ENCODE measurements at places on chromosomes 1 and 21. TPM values are rescaled to one million over a fixed set of nuclear protein-coding genes. Genes with fewer than 3 reads are reported as not detected.

DNA sequence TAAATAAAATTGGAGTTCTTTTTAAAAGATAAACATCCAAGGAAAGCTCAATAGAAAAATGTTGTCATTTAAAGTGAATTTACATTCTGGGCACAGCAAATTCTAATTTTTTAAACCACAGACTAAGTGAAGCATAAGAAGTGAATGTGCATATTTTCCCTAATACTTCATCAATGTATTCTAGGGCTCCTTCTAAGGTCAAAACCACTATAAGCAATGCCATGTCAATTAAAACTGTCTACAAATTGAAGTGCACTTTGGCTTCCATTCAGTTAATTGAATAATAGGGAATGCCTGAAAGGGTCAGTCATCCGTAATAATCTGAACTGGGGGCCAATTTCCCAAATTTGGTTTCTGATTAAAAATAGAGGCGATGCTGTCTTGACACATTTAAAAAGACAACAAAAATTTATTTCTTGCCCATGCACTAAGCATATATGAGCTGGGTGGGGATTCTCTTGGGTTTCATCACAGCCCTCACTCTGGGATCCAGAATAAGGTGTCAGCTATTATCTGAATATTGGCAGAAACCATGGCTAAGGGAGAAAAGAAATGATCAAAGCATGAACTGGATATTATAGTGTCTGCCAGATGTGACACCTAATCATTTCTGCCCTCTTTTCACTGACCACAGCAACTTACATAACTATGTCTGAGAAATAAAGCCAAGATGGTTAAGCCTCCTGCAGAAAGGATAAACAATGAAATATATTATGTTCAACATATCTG, 660.6 kb upstream of the B3GALT2 start:
- no peaks in the 10 kb centered on the region for H3K4me1 ChIP-seq
- no peak overlapping the region for H3K4me3 ChIP-seq
- no peaks in the 10 kb centered on the region for H3K27me3 ChIP-seq
- no peak overlapping the region for H3K27ac ChIP-seq
- H3K36me3 ChIP-seq = no peaks in the 10 kb centered on the region

Gene CLCA2
- total RNA-seq = not detected

DNA sequence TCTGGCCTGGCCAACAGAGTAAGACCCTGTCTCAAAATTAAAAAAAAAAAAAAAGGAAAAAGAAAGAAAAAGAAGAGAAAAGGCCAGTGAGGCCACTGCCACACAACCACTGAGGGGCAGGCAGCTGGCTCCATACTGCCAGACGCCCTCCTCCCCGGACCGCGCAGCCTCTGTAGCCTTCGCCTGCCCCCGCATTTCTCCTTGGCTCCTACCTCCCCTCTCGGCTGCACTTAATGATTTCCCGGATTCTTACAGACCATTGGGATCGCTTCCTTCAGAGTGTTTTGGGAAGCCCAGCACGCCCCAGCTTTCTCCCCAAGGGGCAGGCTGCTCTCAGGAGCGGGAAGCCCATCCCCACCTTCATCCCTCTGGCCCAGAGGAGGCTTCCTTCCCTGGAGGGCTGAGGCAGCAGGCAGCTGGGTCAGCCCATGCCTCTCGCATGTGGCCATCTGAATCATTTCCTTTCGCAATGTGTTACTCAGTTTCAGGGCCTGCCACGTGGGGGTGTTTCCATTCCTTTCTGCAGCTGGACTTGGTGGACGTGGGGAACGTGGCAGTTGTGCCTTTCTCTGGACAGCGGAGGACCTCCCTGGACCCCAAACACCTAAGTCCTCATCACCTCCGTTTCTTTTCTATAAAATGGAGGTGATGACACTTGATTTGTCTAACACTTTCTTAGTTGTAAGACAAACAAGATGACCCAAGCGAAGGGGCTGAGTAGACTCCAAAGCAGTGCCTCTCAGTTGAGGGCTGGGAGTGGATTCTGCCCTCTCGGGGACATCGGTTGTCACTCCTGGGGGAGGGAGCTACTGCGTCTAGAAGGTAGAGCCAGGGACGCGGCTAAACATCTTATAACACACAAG, 2.3 kb downstream of the SLC2A5 start:
- no peaks in the 10 kb centered on the region for H3K36me3 ChIP-seq
- DNase-seq = no peak
- H3K27me3 ChIP-seq = no peaks in the 10 kb centered on the region

- no peak overlapping the region for H3K27ac ChIP-seq
- DNase-seq = no peak
- no peaks in the 10 kb centered on the region for H3K27me3 ChIP-seq
- H3K36me3 ChIP-seq = no peaks in the 10 kb centered on the region
These were observed 30.1 kb downstream of the B3GALT2 start for GRCh38 chr1:193156117-193156821.

Gene SYCP1
- total RNA-seq = not detected

GRCh38 chr1:220594356-220594755, 66.4 kb downstream of the MARK1 start:
- DNase-seq = no peak
- H3K4me3 ChIP-seq = no peak overlapping the region

DNA sequence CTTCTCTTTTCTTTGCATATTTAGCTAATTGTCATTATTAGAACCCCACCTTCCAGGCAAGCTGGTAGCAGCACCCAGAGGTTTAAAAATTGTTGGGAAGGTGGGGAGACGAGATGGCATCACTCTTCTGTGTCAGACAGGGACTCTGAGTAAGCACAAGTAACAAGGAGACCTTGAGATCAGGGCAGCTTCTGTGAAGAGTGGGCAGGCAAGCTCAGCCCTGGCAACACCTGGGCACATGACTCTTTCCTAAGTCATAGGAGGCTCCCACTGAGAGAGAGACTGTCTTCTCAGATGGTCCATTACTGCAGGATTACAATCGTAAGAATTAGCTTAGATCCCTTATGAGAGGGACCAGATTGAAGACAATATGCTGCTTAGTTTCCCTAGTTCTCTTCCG, 183.5 kb downstream of the BRINP2 start:
- no peak for DNase-seq
- no peak overlapping the region for H3K27ac ChIP-seq
- H3K4me1 ChIP-seq = no peaks in the 10 kb centered on the region

GRCh38 chr1:184068354-184068753, 16.8 kb downstream of the TSEN15 start:
- no peak for DNase-seq
- no peaks in the 10 kb centered on the region for H3K27me3 ChIP-seq
- H3K27ac ChIP-seq = no peak overlapping the region
- no peaks in the 10 kb centered on the region for H3K4me1 ChIP-seq
- H3K4me3 ChIP-seq = no peak overlapping the region
- H3K36me3 ChIP-seq = no peaks in the 10 kb centered on the region

Gene EPHA8
- total RNA-seq = not detected

DNA sequence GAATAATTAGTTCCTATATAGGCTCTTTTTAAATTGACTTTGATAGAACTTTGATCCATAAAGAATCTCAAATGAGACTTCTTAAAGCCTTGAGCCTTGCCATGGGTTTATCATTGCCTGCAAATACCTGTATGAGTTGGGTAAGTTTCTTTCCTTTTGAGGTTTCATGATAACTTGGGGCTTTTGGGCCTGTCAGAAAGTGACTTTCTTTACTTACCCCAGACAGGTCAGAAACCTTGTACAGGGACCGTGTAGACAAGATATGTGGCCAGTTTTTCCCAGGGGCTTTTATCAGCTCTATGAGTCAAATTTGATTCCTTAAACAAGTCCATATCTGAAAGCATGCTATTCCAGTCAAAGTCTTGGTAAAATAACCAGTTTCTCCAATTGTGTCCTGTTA, 17.3 kb downstream of the KCTD3 start:
- no peaks in the 10 kb centered on the region for H3K36me3 ChIP-seq
- peak overlapping the region; percentile 88 for H3K27ac ChIP-seq
- DNase-seq = no peak
- no peak overlapping the region for H3K4me3 ChIP-seq

Gene DMBX1
- total RNA-seq = not detected

GRCh38 chr1:10836726-10837125, 40.3 kb upstream of the CASZ1 start:
- no peak overlapping the region for H3K27ac ChIP-seq
- no peak overlapping the region for H3K4me3 ChIP-seq
- no peaks in the 10 kb centered on the region for H3K4me1 ChIP-seq
- no peaks in the 10 kb centered on the region for H3K27me3 ChIP-seq

- no peak overlapping the region for H3K27ac ChIP-seq
- H3K36me3 ChIP-seq = no peaks in the 10 kb centered on the region
These were observed 31.7 kb upstream of the TADA1 start for GRCh38 chr1:166907763-166908162.

GRCh38 chr1:226939438-226940028, 561 bp upstream of the COQ8A start:
- H3K36me3 ChIP-seq = no peaks in the 10 kb centered on the region
- H3K27ac ChIP-seq = peak overlapping the region; percentile 91
- no peaks in the 10 kb centered on the region for H3K27me3 ChIP-seq
- DNase-seq = no peak
- H3K4me3 ChIP-seq = peak overlapping the region; percentile 66

- no peaks in the 10 kb centered on the region for H3K36me3 ChIP-seq
- DNase-seq = no peak
- peaks cover 37% of the 10 kb centered on the region for H3K4me1 ChIP-seq
- H3K27ac ChIP-seq = no peak overlapping the region
These were observed 98.5 kb downstream of the RERE start for GRCh38 chr1:8718850-8719361.

- H3K4me1 ChIP-seq = no peaks in the 10 kb centered on the region
- DNase-seq = no peak
- H3K4me3 ChIP-seq = no peak overlapping the region
These were observed 11.6 kb downstream of the UBE2J2 start for GRCh38 chr1:1262071-1262470.

GRCh38 chr1:77387553-77387952, 105.7 kb downstream of the AK5 start:
- no peaks in the 10 kb centered on the region for H3K4me1 ChIP-seq
- no peak for DNase-seq
- H3K4me3 ChIP-seq = no peak overlapping the region
- H3K27ac ChIP-seq = no peak overlapping the region

DNA sequence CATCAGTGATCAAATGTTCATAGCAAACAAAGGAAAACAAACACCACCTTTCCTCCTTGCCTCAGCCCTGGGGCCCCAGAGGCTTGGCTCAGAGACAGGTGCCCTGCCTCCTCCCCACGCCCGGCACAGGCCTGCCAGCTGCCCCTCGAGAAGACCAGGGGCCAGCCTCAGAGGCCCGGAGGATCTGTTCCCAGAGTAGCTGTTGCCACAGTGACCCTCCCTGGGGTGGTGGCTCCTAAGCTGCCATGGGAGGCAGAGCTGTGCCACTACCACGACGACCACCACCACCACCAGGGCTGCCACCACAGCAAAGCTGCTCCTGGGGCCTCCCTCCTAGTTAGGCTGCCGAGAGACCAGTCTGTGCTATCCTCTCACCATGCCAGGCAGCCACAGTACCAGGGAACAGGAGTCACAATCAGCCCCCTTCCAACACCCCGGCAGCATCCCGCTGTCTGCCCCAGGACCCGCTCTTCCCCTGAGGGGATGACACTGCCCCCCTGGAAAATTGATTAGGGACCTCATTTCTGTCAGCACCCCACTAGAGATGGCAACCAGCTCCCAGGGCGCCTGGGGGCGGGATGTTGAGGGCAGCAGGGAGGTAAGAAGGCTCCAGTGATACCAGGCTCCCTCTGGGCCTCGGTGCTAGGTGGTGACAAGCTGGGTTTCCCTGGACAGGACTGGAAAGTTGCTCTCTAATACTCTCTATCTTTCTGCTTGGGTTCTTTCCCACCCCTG, 30.5 kb downstream of the KCNC4 start:
- H3K27me3 ChIP-seq = no peaks in the 10 kb centered on the region
- no peaks in the 10 kb centered on the region for H3K36me3 ChIP-seq
- no peak overlapping the region for H3K4me3 ChIP-seq
- H3K4me1 ChIP-seq = peaks cover 7% of the 10 kb centered on the region
- H3K27ac ChIP-seq = no peak overlapping the region

Gene OLFML3
- total RNA-seq = 36.5 TPM

Gene UMODL1
- total RNA-seq = 0.21 TPM

GRCh38 chr1:180898441-180899219, 14.1 kb upstream of the KIAA1614 start:
- DNase-seq = no peak
- no peaks in the 10 kb centered on the region for H3K36me3 ChIP-seq
- no peaks in the 10 kb centered on the region for H3K27me3 ChIP-seq
- H3K27ac ChIP-seq = no peak overlapping the region

DNA sequence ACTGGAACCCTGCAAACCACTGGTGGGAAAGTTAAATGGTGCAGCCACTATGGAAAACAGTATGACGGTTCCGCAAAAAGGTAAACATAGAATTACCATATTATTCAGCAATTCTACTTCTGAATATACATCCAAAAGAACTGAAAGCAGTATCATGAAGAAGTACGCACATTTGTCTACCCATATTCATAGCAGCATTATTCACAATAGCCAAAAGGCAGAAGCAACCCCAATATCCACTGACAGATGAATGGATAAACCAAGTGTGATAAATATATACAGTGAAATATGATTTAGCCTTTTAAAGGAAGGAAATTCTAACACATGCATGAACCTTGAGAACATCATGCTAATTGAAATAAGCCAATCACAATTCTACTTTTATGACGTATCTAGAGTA, 39.6 kb downstream of the DAB1 start:
- H3K4me1 ChIP-seq = no peaks in the 10 kb centered on the region
- H3K4me3 ChIP-seq = no peak overlapping the region
- no peaks in the 10 kb centered on the region for H3K36me3 ChIP-seq
- no peak for DNase-seq

DNA sequence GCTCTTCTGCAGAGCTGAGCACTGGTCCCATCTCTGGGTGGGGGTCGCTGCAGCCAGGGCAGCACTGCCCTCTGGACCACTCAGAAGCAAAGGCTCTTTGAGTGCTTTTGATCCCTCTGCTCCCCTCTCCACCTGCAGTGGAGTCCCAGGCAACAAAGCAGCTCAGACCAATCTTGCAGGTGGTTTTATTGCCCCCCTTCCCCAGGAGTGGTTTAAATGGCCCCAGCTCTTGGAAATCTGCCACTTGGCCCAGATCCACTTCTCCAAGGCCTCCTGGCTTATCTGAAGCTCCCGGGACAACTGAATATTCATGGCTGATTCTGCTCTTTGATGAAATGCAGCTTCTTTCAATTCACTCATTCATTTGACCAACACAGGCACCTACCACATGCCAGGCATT, 2.7 kb downstream of the STUM start:
- no peak overlapping the region for H3K4me3 ChIP-seq
- DNase-seq = no peak
- peaks cover 1% of the 10 kb centered on the region for H3K27me3 ChIP-seq
- peaks cover 6% of the 10 kb centered on the region for H3K4me1 ChIP-seq

- DNase-seq = no peak
- no peaks in the 10 kb centered on the region for H3K4me1 ChIP-seq
- H3K4me3 ChIP-seq = no peak overlapping the region
These were observed 12.8 kb downstream of the S100A7 start for GRCh38 chr1:153447498-153448170.

Gene KANK4
- total RNA-seq = 21.5 TPM

Gene RIPK4
- total RNA-seq = 25.4 TPM

GRCh38 chr1:214844319-214844718, 238.2 kb upstream of the KCNK2 start:
- no peak overlapping the region for H3K4me3 ChIP-seq
- no peaks in the 10 kb centered on the region for H3K27me3 ChIP-seq
- H3K27ac ChIP-seq = no peak overlapping the region

Gene CRYZL1
- 29.1 TPM for total RNA-seq
